ENCODE measurements at places on chromosomes 1 and 21. TPM values are rescaled to one million over a fixed set of nuclear protein-coding genes. Genes with fewer than 3 reads are reported as not detected.

ARHGEF10L gene
- 226 TPM for total RNA-seq

TIE1 gene
- 23.7 TPM for total RNA-seq

RPTN gene
- total RNA-seq = not detected

DNA sequence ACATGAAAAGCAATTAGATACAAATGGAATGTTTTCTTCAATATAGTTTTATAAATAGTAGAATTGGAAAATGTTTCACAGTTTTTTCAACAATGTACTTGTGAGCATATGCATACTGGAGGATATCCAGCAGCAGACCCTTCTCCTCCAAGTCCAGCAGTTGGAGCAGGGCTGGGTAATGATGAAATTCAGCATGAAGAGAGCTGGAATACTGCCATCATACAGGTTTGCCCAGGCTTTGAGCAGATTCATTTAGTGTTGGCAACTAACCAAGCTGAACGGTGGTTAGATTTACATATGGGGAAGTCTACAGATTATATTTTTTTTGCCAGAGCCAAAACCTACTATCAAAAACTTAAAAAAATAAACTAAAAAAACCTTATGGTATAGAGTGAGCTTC is 38.3 kb downstream of the WDR3 start:
- no peak for DNase-seq

SEC16B gene
- 4.2 TPM for total RNA-seq

- no peak for DNase-seq
These were observed 11.5 kb upstream of the A3GALT2 start for GRCh38 chr1:33332357-33332789.

- no peak for DNase-seq
These were observed 66.4 kb downstream of the MARK1 start for GRCh38 chr1:220594356-220594755.

DNA sequence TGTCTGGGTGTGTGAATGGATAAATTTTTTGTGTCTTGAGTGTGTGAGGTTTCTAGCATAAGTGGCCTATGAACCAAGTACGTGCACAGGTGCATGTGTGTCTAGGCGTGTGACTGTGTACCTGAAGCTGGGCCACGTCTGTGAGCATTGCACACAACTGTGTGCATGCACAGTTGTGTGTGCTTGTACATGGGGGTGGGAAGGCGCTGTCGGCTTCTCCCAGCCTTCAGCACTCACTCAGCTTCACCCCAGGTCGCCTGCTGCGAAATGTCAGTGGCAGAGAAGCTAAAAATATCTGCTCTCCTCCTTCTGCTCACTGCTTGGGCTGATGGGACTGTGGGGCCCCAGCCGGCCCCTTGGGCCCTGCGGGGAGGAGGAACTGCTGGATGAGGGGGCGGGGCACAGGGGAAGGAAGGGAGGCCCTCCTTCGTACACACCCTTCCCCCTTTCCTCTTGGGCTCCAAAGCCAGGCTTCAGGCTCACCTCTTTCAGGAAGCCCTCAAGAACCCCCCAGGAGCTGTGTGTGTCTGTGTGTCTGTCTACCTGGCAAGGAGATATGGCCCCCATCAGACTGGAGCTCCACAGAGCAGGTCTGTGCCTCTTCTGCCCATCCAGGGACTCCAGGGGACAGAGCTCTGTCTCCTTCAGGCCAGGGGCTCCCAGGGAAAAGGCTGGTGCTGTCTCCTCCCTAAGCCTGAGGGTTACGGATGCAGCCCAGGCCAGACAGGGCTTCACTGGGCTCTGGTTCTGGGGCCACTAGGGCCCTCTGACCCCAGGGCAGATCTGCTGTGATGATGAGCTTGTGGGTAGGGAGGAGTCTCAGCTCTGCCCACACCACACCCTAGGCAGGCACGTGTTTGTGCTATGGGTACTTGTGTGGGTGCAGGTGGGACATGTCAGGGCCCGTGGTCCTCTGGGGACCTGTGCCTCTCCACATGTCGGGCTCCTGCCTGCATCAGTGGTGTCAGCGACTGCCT is 35.6 kb upstream of the WASF2 start:
- DNase-seq = no peak

CLCA2 gene
- not detected for total RNA-seq

DNA sequence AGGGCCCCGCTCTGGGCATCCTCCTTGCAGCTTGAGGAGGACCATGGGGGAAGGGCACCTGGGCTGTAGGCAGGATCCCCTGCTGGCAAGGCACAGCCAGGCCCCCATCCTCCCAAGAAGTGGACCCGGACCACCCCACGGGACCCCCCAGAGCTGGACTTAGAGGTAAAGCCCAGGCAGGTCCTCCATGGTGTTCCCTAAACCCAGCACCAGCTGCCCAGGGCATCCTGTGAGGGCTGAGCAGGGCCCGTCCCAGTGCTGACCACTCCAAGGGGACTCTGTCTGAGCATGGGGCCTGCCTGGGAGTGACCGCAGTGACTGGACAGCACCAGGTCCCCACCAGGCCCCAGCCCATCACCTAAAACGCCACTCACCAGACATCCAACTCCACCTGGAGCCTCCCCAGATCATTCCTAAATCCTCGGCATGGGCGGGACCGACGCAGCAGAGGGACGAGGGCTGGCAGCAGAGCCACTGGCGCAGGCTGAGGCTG is 21.3 kb downstream of the COL6A2 start:
- DNase-seq = no peak

GRCh38 chr1:115296981-115297380 is 41.1 kb downstream of the NGF start:
- DNase-seq = no peak

GRCh38 chr21:29403922-29404538 is 105.3 kb downstream of the BACH1 start:
- DNase-seq = no peak

DNA sequence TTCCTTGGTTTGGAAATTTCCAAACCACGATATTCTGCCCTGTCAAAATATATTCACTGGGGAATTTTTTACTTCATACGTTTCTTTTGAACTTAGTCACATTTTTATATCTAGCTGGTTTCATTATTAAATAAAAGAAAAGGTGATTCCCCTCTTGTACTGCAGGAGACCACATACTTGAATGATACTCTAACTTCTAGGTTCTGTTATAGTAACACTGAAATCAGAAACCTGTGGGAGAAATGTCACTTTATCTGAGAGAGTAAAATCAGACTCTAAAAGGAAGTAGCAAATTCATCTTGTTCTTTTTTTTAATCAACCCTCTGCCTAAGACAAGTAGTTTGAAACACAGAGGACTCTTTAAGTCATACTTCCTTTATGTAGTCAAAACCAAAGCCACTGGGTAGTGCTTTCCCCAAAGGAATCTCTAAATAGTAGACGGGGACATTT is 34.4 kb downstream of the MRPL39 start:
- no peak for DNase-seq

DNA sequence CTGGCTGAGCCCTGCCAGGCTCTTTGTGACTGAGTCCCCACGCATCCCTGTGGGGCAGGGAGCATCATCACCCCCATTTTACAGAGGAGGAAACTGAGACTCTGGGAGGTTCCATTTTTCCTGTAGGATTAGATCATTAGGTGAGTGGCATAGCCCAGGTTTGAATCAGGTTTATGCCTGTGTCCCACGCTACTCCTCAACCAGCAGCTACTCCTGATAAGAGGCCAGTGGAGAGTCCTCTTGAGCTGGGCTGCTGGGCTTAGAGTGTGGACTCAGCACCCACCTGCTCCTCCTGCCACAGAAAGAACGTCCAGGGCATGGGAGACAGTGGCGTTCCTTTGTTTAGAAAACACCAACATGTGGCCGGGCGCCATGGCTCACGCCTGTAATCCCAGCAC is 30.7 kb downstream of the TNFRSF1B start:
- DNase-seq = no peak

SELP gene
- total RNA-seq = 9.3 TPM

GRCh38 chr1:156928043-156928602 is 7.7 kb downstream of the LRRC71 start:
- DNase-seq = no peak

LIN28A gene
- total RNA-seq = not detected

DNA sequence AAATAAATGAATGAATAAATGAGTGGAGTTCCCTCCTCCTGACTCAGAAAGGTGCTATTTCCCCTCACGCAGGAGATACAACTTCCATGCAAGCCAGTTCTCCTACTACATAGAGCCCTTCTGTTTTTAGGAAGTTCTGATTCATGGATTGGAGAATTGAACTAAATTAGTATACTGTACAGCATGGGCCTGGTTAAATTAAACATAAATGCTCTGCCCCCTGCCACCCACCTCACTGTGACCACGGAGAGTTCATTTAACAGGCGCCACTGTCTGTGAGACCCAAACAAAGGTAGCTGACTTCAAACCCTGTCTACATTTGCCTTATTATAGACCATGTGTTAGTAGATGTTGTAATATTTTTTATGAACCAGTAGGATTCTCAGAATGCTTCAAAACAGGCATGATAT is 9.1 kb upstream of the IRF2BP2 start:
- DNase-seq = no peak

DNA sequence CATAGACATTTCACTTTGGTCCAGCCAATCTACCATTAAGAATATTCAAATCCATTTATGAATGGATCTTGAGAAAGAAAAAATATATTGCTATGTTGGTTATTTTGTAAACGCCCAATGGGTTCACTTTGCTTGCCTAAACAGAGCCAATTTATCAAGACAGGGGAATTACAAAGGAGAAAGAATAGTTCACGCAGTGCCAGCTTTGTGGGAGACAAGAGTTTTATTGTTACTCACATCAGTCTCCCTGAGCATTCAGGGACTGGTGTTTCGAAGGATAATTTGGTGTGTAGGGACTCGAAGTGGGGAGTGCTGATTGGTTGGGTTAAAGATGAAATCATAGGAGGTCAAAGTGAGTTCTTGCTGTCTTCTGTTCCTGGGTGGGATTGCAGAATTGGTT is 135.3 kb downstream of the GABPA start:
- DNase-seq = no peak

DNA sequence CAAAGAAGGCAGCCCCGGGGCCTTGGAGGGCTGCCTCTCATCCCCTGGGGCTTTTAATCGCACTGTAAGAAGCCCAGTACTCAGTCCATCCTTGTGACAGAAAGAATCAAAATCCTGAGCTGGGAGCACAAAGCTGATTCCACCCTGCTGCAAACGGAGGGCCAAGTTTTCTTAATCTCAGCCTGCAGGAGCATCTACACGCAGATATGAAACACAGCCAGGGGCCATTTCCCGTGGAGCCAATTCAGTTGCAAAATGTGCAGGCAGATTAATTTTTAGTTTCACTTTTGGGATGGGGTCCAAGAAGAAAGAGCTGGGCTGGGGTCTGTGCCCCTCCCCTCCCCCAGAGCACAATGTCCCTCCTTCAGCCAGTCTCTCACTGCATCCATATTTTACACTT is 4.4 kb downstream of the LYPD8 start:
- no peak for DNase-seq

IGSF3 gene
- total RNA-seq = 8.0 TPM

TNNI3K gene
- total RNA-seq = 6.6 TPM

DNA sequence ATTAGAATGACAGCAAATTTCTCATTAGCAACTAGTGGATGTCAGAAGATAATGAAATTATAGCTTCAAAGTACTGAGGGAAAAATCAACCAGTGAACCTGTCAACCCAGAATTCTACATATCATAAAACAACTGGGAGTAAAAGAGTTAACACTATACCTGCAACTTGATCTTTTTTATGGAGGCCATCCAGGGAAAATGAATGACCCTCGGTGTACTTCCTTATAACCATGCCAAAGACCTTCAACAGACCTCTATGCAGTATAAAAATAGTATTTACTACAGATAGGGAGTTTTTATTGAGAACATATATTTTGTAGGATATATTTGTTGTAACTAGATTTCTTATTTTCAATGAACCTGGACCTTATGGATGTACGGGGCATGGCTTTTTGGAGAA is 392.5 kb upstream of the ZRANB2 start:
- DNase-seq = no peak

RPE65 gene
- not detected for total RNA-seq

DNA sequence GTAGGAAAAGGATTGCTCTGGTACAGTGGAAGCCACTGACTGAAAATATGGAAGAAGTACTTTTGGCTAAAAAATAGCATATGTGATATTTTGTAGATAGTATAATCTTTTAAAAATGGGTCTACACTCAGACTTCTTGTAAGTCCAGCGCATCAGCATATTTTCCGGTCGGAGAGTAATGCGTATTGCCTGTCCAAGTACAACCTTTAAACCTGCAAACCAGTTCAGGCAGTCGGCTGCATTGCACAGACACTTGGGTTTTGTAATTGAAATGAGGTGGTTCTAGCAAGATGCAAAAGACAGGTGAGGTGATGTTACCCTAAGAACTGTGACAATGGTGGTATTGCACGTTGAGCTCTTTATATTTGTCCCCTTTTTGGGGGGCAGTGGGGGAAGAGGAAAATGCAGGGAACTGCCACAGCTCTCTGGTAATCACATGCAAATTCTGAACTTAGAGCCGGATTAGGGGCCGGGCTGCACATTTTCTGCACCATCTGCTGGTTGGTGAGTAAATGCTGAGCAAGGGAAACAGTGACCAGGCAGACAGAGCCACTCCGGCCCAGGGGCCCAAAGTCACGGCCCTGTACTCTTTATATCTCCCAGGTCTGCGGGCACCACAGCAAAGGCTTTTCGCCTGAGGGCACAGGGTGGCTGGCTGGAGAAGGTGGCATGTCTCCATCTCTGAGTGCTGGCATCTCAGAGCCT is 2.3 kb downstream of the GPR137B start:
- DNase-seq = no peak

GRCh38 chr1:81220614-81221071 is 580.1 kb upstream of the ADGRL2 start:
- no peak for DNase-seq

DNA sequence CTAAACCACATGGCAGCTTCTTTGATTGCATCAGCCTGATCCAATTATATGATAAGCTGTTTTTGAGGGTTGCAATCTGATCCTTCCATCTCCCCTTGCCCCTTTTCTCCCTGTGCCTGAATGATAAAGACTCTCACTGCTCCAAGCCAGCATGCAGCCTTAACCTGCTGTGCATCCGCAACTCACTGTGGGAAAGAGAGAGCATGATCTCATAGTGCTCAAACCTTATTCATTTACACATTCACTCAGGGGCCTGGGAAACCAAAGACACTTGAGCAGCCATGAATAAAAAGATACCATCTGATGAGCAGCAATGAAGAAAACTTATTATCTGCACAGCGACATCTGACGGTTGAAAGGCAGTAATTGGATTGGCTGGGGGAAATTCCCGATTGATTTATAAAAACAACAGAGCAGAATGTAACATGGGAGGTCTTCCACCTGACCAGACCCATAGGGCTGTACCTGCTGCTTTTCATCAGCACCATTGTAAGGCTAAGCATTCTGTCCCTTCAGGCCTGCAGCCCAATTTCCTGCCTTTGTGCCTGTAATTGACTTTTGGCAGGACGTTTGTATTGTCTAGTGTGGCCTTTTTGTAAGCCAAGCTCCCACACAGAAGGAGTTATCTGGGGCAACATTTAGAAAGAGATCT is 62.5 kb downstream of the KIAA0040 start:
- DNase-seq = no peak

DNA sequence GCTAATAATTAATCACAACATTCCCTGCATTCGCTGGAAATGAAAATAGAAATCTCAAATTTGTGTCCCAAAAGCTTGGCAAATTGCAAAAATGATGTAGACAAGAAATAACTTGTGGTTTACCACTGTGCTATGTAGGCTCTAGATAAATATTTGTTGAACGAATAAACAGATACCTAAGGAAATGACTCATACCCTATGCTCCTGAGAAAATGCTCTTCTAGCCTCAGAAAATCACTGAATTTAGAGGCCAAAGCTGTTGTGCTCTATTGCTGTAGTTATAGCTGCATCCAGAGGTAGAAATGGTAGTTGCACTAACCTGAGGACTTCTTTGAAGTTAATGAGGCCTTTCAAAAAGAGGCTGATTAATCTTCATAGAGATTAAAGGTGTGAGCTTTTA is 142.0 kb upstream of the ZNHIT6 start:
- DNase-seq = no peak

CRYAA gene
- total RNA-seq = not detected

GRCh38 chr1:34511802-34512201 is 243.0 kb upstream of the GJB5 start:
- no peak for DNase-seq

DNASE2B gene
- total RNA-seq = not detected

All from thoracic aorta (tissue), 2 donors.